ENCODE measurements at places on chromosomes 11 and 22.

GRCh38 chr11:4511282-4512245, 29.1 kb downstream of the OR52K1 start:
- DNase-seq, result no peak

DNA sequence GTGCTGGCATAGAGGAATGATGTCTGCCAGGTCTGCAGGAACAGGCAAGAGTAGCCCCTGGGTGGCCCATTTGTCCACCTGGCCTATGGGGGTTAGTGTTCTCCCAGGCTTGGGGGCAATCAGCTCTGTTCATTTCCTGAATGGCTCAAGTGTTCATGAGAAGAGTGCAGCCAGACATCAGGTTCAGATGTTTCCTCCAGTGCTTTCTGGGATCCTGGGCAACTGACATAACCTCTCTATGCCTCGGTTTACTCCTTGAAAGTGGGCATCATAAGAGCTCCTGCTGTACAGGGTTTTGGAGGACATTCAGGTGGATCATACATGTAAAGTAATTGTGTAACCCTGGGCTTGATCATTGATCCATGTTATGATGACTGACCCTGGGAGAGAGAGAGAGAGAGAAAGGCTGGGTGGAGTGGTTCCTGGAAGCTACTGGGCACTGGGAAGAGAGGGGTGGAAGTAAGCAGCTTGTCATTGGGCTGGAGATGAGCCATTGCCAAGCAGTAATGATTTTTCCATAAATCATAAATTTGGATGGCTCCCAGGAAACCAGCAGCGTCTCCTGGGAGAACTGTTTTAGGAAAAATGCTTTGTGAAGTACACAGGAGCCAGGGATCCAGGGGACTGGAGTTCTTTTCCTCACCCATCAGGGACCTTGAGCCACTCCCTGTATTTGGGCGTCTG, 30.2 kb upstream of the ACCSL start:
- peak; percentile 79 for DNase-seq

- DNase-seq, result no peak
Observed at GRCh38 chr11:110737593-110737992, 25.4 kb upstream of the ARHGAP20 start.

DNA sequence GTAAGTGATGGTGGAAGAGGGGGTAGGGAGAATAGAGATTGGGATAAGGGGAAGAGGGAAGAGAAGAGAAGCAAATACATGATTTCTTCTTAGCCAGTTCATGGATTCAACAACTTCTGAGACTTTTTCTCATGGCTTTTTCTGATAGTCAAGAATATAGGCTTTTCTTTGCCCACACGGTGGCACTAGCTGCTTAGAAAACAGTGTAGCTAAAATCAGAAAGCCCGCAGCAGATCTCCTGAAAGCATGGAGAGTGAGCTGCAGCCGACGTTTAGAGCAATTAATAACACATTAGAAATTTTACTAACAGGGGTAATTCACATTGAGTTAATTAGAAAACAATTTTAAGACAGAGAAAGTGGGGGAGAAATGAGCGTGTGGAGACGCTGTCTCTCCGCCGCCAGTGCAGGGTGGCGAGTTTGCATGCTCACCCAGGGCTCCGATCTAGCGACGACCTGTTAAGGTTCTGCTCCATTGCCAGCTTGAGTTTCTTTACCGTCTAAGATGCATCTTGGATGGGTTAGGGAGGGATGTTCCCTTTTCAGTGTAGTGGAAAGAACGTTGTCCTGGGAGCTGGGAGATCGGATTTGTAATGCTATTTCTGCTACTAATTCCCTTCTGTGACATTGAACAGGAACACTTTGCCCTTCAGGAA, 3.3 kb upstream of the RAG1 start:
- peak; percentile 65 for DNase-seq

- DNase-seq, result peak; percentile 45
Observed at GRCh38 chr11:820655-821511, 2.2 kb downstream of the PNPLA2 start.

- no peak for DNase-seq
Observed at GRCh38 chr11:9070749-9071491, 20.5 kb downstream of the SCUBE2 start.

DNA sequence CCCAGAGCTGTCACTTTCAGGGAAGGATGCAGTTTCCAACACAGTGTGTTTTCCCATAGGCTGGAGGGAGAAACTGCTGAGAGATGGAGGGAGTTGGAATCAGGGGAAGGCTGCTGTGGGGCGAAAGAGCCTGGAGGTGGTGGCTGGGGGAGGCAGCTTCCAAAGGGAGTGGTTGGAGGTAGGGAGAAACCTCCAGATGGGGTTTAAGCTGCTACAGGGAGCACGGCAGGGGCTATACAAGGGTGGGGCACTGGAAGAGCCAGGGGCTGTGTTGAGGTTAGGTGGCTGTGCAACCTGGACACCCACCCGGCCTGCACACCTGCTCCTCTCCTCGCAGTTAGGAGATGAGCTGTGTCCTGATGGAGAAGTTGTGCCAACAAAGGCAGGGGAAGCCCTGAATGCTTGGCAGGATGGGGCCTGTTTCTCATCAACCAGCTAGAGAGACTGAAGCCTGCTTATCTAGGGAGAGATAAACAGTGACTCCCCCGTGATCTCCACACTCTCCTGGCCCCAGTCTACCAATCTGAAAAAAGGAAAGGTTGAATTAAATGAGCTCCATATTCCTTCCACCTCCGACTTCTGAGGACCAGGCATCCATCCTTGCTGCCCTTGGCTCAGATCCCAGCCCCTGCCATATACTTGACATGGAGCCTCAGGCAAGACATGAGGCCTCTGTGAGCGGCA, 3.6 kb upstream of the SLCO2B1 start:
- no peak for DNase-seq

GRCh38 chr22:22674467-22674866, 30.1 kb downstream of the GGTLC2 start:
- DNase-seq, result no peak

DNA sequence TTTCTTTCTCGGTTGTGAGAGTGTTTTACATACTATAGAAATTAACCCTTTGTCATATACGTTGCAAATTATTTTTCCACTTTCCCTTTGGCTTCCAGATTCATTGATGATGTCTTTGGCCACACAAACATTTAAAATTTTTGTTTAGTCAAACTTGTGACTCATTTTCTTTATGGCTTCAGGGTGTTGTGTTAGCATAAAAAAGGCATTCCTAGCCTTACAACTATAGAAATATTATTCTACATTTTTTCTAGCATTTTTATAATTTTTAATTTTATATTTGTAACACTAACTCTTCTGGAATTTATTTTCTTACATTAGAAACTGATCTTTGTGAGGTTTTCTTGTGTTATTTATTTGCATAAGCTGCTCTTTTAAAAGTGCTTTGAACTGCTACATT, 12.1 kb downstream of the GRIA4 start:
- DNase-seq, result peak; percentile 46

DNA sequence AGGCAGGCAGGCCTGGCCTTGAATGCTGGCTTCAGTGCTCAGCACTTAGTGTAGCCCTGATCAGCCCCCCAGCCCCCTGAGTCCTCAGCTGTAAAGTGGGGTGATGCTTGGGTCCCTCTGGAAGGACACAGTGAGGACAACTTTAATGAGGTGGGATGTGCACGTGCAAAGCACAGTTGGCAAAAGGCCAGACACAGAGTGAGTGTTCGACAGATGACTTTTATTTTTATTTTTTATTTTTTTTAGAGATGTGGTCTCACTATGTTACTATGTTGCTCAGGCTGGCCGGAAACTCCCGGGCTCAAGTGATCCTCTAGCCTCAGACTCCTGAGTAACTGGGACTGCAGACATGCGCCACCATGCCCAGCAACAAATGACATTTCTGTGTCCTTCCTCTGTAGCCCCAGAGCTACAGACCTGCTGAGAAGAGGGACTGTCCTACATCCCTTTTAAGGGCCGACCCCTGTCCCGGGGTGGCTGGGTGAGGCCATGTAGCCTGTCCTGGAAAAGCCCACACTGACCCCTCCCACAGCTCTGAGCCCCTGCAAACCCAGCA, 6.9 kb upstream of the C11orf96 start:
- no peak for DNase-seq

DNA sequence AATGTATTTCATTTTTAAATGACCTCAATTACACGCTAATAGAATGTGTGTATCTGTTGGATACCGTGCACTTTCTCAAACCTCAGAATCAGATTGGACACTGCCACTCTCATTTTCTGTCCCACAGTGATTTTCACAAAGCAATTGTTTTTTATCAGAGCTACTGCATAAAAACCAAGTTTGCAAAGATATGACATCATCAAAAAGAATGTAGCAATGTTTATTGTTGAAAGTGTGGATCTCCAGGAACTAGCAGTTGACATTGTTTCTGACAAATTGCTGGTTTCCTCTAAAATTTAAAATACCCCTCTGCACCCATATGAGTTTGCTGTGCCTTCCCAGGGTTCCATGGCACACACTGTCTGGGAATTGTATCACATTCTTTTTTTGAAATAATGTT, 362.7 kb upstream of the DDI1 start:
- DNase-seq, result peak; percentile 43

All from fibroblast of skin of scalp (primary cell).